ENCODE measurements at places on chromosomes 16 and 17.

GRCh38 chr17:43779145-43780125 is 658 bp upstream of the DUSP3 start:
- peak; percentile 39 for DNase-seq

DNA sequence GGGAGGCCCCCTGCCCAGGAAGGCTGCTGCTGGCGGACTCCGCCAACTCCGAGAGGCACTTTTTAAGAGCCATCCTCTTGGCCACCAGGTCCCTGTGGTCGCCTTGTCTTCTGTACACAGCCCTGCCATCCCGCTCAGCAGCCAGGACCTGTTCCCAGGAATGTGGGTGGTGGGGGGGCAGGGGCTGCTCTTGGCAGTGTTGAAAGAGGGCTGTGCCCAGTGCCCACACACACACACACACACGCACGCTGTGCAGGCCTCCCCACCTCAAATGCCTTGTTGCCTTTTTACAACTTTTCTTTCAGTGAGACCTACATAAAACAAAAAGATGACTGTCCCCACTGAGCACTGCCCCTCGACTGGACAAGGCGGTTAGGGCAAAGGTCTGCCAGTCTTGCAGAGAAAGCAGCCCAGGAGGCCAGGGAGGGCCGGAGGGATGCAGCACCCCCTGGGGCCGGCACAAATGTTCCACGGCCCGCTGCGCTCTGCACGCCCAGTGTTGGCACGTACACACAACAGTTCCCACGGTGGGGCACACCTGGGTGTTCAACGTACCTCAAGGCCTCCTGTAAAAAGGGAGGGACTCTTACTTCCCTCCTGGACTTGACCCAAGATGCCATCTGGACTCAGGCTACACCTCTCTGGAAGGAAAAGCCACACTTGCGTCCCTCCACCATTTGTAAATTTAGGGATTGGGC is 18.5 kb upstream of the PITPNA start:
- no peak for DNase-seq

GRCh38 chr16:13154799-13155198 is 253.4 kb downstream of the SHISA9 start:
- no peak for DNase-seq

DNA sequence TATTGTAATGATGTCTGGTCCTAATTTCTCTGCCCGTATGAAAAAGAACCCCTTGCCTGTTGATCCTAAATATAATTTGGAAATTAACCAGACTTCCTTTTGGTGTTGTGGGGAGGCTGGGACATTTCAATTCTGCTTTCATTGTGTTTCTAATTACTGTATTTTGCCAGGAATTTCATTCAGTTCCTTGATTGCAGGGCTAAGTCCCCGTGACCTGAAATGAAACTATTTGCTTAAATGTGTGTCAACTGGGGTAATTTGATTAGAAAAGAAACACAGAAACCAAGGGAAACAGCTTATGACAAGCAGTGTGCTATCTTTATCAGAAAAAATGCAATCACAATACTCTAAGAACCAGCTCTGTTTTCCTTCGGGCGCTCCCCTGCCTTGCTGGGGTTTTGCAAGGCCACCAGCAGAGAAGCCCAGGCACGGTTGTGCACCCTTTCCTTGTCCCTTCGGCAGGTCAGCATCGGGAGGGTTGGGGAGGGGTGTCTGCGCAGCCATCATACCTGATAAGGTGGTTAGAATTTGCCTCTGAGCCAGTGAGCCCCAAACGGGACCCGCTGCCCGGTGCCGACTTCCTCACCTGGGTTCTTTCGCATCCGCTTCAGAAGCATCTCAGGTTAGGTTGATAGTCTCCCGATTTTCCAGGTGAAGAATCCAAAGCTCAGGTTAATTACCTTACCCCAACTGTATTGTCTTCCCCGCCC is 19.4 kb downstream of the KLHL36 start:
- no peak for DNase-seq

- DNase-seq, result no peak
Observed at GRCh38 chr17:67353929-67354574, 12.3 kb downstream of the PSMD12 start.

DNA sequence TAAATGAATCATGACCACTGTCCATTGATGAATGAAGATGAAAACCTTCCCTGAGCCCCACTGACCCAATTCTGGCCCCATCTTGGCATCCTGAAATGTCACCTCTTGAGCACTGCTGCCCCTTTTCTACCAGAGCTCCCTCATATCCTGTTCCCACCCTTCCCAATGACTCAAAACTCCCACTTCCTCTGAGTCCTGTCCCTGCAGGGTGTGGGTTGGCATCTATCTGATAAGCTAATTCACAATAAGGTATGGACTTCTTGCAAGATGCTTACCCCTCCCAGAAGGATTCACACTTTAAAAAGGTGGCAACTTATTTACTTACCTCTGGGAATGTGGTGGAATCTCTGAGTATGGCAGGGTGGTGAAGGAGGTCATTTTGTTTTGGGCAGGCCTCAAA is 13.3 kb upstream of the CSNK2A2 start:
- DNase-seq, result no peak

DNA sequence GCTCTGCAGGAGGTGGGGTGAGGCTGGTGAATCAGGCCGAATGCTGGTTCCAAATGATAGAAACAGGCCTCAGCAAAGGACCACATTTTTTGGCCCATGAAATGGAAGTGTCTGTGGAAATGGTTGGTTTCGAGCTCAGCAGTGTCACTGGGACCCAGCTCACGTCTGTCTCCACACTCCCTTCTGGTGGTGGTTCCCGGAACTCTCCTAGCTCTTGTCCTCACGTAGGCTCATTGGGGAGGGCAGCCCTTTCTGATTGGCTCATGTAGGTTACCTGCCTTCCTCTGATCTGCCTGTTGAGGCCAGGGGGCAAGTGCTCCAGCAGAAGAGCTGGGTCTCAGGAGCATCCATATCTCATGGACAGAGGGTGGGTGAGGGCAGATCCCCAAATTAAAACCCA is 4.0 kb downstream of the ALG1 start:
- DNase-seq, result no peak

GRCh38 chr16:81639931-81640680 is 139.0 kb upstream of the PLCG2 start:
- no peak for DNase-seq

DNA sequence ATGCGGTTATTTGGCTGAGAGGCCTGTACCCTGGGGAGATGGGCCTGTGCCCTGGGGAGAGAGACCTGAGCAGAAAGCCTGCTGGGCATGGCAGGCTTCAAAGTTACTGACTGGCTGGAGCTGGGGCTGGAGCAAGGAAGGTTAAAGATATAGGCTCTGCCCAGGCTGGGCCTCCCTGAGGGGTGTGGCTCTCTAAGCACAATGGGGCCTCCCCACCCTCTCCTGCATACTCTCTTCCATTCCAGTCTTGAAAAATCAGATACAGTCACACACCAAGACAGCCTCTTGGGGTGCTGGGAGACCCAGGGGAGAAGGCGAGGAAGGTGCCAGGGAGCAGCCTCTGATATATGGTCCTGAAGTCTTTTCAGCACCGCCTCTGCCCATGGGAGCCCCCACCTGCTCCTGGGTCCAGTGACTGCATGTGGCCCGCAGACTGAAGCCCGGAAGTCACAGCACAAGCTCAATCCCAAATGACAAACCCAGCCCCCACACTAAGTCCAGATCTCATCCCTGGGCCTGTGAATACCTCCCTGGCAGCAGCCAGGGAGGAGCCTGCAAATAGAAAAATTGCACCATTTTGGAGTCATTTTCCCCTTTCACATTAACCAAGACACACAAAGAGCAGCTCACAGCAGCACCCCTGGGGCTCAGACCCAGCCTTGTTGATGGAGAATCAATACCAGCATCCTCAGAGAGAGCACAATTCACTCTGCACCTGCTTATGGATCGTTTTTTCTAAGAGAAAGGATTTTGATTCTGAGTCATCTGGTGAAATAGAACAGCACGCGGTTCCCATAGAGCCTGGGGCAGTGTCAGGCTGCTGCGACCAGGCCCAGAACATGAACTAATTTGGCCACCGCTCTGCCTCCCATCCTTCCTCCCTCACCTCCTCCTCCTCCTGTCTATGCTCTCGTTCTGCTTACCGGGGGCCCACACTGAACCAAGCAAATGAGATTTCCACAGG is 25.6 kb upstream of the CACNG1 start:
- no peak for DNase-seq

DNA sequence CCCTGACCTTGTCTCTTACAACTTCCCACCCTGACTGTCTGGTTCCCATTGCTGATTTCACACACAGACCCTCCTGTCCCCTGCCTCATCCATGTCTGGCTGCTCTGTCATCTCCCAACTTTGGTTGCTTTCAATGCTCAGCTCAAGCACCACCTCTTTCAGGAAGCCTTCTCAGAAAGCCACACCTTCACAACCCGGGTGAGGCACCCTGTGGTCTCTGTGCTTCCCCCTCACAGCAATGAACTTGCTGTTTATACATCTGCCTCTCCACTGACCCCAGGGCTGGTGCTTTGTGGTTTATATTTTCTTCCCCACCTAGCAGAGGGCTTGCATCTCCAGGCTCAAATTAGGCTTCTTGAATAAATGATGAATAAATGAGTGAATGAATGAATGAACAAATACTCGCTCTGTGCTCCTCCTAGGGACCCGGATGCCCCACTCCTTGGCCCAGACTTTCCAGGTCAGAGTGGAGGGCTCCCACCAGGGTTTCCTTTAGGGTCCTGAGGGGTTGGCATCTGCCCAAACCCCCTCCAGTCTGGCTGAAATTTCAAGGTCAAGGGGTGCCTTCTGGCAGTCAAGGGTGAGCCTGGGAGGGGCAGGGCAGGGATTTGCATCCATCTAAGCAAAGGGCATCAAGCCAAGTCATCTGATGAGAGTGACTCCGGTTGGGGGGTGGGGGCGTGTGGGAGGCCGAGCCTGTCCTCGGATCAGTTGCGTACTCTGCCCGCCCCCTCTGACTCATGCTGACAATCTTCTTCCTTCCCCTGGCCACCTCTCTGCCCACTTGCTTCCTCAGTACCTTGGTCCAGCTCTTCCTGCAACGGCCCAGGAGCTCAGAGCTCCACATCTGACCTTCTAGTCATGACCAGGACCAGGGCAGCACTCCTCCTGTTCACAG is at the start of gene ITGAX:
Gene ITGAX, plus strand, starts transcription at position 783 of the 898 bp plus-strand sequence. Its CDS starts 79 bp downstream, at position 862.
- no peak for DNase-seq

DNA sequence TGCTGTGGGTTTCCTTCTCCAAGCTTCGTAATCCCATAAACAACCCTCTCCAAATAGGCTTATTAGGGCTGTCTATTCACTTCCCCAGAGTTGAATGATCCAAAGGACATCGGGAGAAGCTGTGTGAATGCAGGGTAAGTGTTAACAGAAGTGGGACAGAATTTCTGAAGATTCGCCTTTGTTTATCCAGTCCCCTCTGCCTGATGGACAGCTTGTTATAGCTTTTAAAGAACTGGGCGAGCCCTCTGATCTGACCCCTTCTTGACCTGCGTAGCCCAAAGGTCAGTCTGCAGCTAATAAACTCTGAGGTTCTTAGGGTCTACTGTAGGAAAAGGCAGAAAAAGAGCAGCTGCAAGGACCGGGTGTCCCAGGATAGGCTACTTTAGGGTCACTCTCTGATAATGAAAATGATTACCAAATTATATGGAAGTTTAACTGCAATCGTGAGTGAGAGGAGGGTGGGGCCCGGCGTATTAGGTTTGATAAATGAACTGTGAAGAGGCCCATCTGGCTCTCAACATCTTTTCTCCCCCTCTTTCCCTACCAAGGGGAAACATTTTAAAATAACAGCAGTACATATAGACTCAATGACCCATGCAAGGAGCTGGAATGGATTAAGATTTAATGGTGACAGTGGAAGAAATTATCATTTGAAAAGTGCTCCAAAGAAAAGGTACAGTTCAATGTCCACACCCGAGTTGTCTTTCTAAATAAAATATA is 233.4 kb downstream of the FTO start:
- DNase-seq, result peak; percentile 14

DNA sequence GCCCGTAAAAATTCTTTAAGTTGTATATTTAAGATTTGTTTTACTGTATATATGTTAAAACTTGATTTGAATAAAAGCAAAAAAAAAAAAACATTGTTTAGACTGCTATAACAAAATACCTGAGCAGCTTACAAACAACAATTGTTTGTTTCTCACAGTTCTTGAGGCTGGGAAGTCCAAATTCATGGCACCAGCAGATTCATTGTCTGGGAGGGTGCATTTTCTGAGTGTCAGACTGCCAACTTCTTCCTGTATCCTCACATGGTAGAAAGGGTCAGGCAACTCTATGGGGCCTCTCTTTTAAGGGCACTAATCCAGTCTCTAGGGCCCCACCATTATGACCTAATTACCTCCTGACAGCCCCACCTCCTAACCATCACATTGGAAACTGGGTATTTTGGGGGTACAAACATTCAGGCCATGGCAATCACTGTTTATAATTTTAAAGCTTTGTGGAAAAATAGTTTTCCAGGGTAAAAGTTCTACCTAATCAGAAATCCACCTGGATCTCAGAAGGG is 281.4 kb downstream of the SLC39A11 start:
- DNase-seq, result no peak

- DNase-seq, result no peak
Observed at GRCh38 chr16:51988977-51989376, 558.0 kb downstream of the TOX3 start.

- no peak for DNase-seq
Observed at GRCh38 chr16:27402964-27403600, 1.1 kb downstream of the IL21R start.

DNA sequence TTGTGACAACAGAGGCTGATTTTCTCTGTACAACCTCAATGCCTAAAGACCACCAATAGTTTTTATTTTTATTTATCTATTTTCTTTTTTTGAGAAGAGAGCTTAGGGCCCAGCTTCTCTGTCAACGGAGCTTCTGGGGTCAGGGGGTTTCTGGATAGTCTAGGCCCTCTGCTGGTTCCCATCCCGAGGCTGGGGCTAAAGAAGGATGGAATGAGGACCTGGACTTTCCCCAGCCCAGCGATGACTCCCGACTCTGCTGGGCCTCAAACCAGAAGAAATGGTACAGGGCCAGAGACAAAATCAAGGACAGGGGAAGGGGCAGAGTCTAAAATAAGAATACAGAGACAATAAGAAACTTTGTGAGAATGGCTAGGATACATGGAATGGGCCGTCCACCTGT is 5.7 kb upstream of the TSPOAP1 start:
- DNase-seq, result no peak

GRCh38 chr16:57592591-57593003 is 35.8 kb upstream of the ADGRG1 start:
- no peak for DNase-seq

GRCh38 chr17:9343516-9343915 is 232.1 kb downstream of the STX8 start:
- no peak for DNase-seq

DNA sequence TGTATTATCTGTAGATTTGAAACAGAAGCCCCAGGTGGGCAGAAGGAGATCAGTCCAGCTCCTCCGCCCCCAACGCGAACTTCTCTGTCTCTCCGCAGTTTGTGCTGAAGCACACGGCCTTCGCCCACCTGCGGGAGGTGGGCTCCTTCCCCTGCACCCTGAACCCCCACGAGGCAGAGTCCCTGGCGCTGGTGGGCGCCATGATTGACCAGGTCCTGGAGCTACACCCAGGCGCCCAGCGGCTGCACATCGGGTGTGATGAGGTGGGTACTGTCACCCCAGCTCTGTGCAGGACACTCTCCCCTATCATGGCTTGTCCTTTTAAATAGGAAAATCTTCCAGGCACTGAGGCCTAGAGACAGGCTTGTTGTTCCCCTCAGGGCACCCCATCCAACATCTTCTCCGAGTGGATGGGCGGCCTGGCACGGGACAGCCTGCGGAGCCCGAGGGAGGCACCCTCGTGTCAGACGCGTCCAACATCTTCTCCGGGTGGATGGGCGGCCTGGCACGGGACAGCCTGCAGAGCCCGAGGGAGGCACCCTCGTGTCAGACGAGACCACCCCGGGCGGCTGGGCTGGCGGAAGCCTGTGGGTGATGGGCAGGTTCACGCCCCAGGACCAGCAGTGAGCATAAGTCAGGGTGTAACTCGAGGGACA is 15.3 kb upstream of the OGFOD3 start:
- no peak for DNase-seq

GRCh38 chr16:81738783-81739496 is 40.2 kb upstream of the PLCG2 start:
- DNase-seq, result no peak

GRCh38 chr16:7442050-7442449 is 109.4 kb downstream of the RBFOX1 start:
- DNase-seq, result no peak

Data from NCI-H748 treated with DMSO at 0.1 percent for 48 hours (cell line).